ENCODE measurements at places on chromosomes 7 and 10.

DNA sequence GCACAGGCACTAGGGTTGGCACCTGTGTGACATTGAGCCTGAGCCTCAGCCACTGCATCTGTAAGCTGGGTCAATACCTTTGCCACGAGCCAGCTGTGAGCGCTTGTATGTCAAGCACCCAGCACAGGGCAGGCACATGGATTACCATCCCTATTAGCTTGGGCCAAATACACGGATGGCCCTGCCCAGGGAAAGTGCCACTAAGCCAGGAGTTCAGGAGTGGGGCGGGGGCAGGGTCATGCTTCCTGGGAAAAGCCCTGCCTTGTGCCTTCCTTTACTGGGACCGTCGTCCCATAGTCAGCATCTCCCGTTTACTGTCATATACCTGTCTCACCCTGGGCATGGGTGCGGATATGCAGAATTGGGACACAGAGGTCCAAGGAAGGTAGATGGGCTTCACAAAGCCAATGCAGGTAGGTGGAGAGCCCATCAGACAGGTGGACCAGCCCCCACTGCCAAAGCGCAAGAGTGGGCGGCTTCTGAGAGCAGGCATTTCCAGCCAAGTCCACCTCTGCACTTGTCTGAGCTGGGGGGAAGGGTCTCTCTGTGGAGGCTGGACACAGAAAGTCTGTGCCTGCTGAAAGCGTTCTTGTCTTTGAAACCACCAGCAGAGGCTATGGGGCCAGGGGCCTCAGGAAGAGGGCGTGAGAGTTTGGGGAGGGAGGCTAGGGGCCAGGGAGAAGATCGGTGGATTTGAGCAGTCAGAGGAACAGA, 72.6 kb downstream of the VWA2 start:
- no peak overlapping the region for H3K27ac ChIP-seq
- peaks cover 6% of the 10 kb centered on the region for H3K4me1 ChIP-seq
- no peak for DNase-seq
- H3K36me3 ChIP-seq, result no peaks in the 10 kb centered on the region
- H3K27me3 ChIP-seq, result peaks cover 6% of the 10 kb centered on the region
- H3K4me3 ChIP-seq, result no peak overlapping the region

DNA sequence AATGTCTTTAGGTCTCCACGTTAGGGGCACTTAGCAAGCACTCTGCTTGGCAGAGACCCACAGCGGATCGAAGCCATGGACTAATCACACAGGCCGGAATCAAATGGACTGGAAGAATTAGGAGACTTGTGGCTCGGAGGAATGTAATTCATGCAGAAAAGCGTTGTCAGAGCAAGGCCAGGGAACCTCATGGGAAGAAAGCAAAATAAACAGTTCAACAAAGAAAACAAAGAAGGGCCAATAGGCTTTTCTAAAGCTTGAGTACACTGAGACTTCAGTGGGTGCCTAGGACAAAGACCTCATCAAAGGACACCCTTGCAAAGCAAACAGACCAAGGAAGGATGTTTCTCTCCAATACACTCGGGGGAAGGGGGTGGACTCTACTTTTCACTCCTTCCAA, 171.1 kb downstream of the GLI3 start:
- DNase-seq, result no peak
- no peaks in the 10 kb centered on the region for H3K36me3 ChIP-seq
- H3K4me1 ChIP-seq, result no peaks in the 10 kb centered on the region
- H3K27me3 ChIP-seq, result no peaks in the 10 kb centered on the region
- H3K27ac ChIP-seq, result no peak overlapping the region
- no peak overlapping the region for H3K4me3 ChIP-seq

- H3K36me3 ChIP-seq, result peaks cover 40% of the 10 kb centered on the region
- H3K27ac ChIP-seq, result no peak overlapping the region
- no peak for DNase-seq
- H3K4me3 ChIP-seq, result no peak overlapping the region
- no peaks in the 10 kb centered on the region for H3K27me3 ChIP-seq
Measured at GRCh38 chr7:155648752-155649339, 4.4 kb downstream of the RBM33 start.

DNA sequence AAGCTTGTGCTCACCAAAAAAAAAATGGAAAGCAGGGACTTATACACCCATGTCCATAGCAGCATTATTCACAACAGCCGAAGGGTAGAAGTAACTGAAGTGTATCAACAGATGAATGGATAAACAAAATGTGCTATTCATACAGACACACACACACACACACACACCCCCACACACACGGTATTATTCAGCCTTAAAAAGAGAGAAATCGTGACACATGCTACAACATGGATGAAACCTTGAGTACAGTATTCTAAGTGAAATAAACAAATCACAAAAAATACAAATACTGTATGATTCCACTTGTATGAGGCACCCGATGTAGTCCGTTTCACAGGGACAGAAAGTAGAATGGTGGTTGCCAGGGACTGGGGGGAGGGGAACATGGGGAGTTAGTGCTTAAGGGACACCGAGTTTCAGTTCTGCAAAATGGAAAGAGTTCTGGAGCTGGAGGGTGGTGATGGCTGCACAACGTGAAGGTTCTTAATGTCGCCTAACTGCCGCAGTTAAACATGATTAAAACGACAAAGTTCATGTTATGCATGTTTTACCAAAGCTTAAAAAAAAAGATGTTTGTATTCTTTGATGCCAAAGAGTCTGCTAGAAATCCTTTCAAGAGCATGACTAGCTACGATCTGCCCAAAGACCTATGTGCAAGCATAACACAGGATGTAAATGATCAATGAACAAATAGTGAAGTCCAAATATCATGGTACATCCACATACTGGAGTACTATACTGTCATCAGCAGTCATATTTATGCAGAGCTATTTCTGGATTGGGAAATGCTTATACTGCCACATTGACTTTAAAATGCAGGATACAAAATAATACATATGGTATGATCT, 7.2 kb downstream of the TNS3 start:
- peaks cover 92% of the 10 kb centered on the region for H3K4me1 ChIP-seq
- peak; percentile 70 for DNase-seq
- peak overlapping the region; percentile 72 for H3K4me3 ChIP-seq
- no peaks in the 10 kb centered on the region for H3K36me3 ChIP-seq

DNA sequence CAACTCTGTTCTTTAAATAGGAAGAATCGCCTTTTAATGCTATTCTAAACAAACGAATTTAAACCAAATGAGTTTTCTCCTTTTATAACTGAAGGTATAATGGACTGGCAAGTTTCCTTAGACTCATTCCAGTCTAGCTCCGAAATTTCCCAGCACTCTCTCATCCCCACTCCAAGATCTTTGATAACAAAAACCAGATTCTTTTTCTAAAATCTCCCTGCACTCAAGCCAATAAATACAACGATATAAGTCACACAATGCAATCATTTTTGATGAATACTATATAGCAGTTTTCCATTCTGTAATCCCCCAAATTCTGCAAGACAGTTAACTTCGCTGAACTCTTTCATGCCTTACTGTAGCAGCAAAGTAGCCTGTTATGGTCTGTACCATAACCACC, 1.9 kb downstream of the OGA start:
- peaks cover 44% of the 10 kb centered on the region for H3K36me3 ChIP-seq
- H3K27ac ChIP-seq, result peak overlapping the region; percentile 99
- no peak for DNase-seq
- peak overlapping the region; percentile 89 for H3K4me3 ChIP-seq
- peaks cover 21% of the 10 kb centered on the region for H3K4me1 ChIP-seq
